Stimulated activated CD8-positive, alpha-beta memory T cell treated with anti-CD3 and anti-CD28 coated beads, Interleukin-7, amount 100 ng/mL, for 48 hours (primary cell): ENCODE measurements at places on chromosomes 6 and 20.

GRCh38 chr6:163253556-163254213, 160.8 kb upstream of the QKI start:
- no peak for DNase-seq

- DNase-seq = no peak
These were observed 31.4 kb downstream of the ACSS2 start for GRCh38 chr20:34907616-34908469.

DNA sequence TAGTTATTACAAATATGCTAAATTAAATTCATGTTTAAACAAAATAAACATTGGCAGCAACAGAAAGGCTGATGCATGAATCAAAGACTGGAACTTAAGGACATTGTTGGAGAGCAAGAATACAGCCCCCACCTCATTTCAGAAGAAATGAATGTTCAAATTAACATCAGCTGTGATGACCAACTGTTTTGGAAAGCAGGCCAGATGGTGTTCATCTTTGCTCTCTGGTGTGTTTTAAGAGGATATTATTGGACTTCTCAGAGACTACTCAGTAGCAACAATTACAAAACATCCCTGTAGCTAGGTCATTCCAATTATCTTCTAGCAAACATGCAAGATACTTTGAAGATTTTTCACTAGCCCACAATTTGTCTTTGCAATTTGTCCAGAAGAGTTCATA, 118.6 kb upstream of the DOK5 start:
- DNase-seq = no peak

GRCh38 chr20:48766205-48766604, 61.6 kb downstream of the PREX1 start:
- DNase-seq = no peak

- no peak for DNase-seq
These were observed 33.5 kb upstream of the MCM3 start for GRCh38 chr6:52317841-52318581.

GRCh38 chr20:60186412-60186811, 228.2 kb downstream of the CDH26 start:
- DNase-seq = no peak

- no peak for DNase-seq
These were observed 9.3 kb downstream of the CARMIL1 start for GRCh38 chr6:25288518-25288917.

DNA sequence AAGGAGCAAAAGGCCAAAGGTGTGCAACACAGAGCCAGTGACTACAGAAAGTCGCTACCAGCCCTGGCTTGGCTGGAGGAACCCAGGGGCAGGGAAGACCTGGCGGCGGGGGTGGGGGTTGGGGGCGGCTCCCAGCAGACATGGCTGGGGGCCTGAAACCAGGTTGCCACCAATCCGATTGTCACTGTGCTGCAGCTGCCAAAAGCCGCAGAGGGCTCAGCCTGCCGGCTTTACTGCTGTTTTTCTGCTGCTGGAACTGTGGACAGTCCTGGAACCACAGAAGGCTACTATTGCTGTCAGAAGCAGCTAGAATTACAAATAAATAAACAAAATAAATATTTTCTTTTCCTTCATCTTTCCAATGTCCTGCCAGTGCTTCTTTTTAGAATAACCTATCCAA, 25.7 kb upstream of the OGFRL1 start:
- DNase-seq = no peak

DNA sequence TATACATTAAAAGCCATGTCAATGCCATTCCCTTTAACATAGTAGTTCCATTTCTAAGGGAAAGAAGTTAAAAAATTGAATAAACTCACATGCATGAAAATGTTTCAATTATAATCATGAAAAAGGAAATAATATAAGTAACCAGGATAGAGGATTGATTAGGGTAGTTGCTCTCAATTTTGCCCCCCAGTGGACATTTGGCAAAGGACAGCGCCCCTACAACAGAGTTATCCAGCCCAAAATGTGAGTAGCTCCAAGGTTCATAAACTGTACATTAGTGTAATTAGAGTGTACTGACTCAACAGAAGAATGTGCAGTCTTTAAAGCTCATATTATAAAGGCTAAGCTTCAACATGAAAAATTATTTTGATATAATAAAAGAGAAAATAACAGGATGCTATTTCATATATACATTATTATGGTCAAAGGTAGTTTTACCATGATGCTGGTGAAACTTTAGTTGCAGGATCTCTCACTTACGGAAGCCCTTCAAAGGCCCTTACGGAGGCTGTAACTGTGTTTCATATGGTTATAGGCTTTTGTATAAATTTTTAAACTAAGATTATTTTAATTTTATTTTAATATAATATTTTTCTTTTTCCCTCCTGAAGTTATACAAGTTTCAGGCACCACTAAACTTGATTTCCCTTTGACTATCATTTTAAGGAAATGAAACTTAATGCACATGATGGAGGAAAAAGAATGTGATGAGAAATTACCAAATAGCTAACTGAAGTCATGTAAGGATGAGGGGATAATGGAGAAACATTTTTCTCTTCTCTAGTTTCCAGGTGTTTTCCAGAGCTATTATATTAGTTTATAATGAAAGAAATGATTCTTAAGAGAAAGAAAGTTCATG, 403.6 kb downstream of the PLCB1 start:
- DNase-seq = no peak

- no peak for DNase-seq
These were observed 14.4 kb downstream of the NAPB start for GRCh38 chr20:23406880-23407279.

GRCh38 chr6:169865346-169866139, 114.1 kb downstream of the ERMARD start:
- no peak for DNase-seq

DNA sequence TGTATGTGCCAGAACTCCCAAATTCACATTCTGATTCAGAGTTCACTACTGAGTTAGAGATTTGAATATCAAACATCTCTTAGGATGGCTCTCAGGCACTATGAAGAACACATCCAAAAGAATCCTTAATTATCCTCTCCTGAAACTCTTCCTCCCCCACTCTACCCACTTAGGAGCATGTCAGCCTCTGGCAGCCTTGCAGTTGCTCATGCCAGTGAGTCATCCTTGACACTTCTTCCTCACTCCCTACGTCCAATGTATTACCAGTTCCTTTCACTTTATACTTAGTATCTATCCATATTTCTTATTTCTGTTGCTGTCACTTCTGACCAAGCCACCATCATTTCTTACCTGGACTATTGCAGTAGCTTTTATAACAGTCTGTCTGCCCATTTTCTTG, 192.0 kb upstream of the IMPG1 start:
- no peak for DNase-seq

DNA sequence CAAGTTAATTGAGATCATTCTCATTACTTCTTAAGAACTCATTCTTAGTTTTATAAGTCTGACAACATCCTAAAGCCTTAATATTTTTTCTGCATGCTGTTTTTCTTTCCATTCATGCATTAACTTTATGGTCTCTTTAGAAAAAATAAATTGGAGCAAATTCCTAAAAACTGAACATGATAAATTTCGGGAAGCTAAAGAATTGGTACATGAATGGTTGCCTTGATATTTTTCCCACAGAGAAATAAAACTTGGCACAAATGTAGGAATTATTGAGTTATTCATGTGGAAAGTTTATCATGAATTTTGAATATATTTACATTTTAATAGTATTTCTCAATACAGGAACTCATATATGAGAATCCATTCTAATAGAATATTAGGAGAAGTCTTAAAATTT, 115.9 kb downstream of the BMP5 start:
- no peak for DNase-seq

GRCh38 chr6:5517796-5518195, 256.5 kb downstream of the FARS2 start:
- DNase-seq = peak; percentile 41

GRCh38 chr6:37173493-37174195, 3.7 kb downstream of the PIM1 start:
- peak; percentile 57 for DNase-seq

DNA sequence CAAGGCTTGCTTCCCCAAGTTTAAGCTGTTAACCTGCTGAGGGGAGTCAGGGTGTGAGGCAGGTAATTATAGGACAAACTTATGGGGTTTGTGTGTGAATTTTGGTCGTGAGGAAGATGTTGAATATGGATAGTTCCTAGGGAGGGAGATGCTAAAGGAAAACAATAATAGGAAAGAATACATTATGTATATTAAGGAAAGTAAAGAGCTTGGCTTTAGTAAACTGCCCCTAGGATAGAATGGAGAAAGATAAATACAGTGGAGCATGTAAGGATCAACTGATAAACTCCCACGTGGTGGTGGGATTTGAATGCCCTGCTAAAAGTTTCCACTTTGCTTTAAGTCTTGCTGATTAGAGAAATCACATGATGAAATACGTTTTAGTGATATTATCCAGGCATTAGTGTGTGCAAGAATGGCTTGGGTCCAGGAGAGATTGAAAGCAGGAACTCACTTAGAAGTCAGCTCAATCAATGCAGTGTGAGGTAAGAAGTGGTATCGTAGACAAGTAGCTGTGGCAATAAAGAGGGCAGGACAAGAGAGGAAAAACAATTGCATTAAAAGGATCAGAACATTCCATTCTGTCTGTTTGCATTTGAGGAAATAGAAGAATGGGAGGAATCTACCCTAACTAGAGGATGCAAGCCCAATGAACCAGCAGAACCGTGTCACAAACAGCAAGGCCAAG, 52.5 kb downstream of the RPS12 start:
- no peak for DNase-seq
